GM23248 (cell line): ENCODE measurements at places on chromosomes 3 and 15. TPM values are rescaled to one million over a fixed set of nuclear protein-coding genes. Genes with fewer than 3 reads are reported as not detected.

- DNase-seq, result peak; percentile 46
These were observed 104.5 kb downstream of the TFG start for GRCh38 chr3:100813828-100814227.

Gene PLIN1
- polyA plus RNA-seq, result not detected in 2 replicates

Gene CCDC174
- polyA plus RNA-seq, result 21.9 and 22.1 TPM in 2 replicates

- DNase-seq, result peak; percentile 12
These were observed 307.3 kb downstream of the SV2B start for GRCh38 chr15:91407269-91407889.

Gene OR5K2
- not detected in 2 replicates for polyA plus RNA-seq

DNA sequence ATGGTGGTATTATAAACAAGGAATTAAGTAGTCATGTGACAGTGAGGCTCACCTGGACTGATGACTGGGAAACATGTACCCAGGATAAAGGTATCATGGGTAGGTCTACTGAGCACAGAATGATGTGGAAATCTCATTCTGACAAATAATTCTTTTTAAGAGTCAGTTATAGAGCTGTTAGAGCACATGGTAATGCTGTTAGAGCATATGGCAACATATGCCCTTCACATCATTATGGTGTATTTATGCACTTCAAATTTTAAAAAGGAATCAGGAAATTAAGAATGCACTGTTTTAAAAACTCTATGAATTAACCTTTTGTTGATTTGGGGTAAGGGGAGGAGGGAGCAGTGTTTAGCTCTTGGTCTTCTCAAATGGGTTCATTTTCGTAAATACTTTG, 1.7 kb downstream of the SLC6A20 start:
- DNase-seq, result no peak

Gene RBPMS2
- 0.54 and 0.71 TPM in 2 replicates for polyA plus RNA-seq

DNA sequence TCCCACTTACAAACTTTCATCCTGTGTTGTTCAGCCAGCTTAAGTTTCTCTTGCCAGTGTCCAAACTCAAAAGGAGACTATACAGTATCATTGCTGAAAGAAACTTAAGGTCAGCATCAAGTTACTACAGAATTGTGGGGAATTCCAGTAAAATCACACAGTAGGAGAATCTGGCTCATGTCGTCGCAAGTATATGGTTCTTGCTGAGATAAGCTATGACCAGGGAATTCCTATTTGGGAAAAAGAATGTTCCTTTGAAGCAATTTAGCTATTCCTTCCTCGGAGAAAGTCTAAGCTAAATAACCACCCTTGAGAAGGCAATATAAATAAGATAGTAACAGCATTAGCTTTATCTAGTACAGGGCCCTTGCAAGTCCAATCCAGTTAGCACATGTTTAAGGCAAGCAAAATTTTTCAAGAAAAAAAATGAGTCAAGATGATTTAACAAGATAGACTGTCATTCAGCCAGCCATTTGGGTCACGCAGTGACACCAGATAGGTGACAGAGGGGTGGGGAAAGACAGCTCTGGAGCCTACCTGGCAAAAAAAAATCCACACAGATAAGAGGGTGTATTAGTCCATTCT, 78.2 kb upstream of the THBS1 start:
- DNase-seq, result no peak

Gene MAP3K13
- 45.2 and 52.5 TPM in 2 replicates for polyA plus RNA-seq

Gene ANKUB1
- polyA plus RNA-seq, result not detected in 2 replicates

DNA sequence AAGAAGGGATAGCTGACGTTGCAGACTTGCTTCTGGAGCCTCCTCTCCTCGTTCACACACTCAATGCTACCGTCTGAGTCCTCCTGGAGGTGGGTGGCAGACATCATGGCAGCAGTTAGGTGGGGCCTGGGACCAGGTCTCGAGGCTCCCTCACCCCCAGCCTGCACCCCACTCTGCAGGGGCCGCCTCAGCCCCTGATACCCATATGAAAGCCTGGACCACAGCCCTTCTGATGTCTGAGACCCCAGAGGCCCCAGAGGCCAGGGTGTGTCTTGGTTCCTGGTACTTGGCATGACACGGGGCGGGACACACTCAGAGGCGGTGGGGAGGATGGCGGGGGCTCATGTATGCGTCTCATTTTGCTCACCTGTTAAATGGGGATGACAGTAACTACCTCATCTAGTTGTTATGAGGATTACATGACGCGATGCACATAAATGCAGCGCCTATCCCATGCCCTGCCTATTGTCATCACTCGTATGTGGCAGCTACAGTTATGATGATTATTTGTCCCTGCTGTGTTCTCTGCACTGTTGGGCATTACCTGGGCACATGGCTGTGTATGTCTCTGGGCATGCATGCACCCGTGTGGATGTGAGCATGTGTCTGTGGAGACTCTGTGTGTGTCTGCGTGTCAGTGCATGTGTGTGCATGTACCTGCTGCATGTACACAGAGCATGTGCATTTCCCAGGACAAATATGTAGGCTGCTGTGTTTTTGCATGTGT, 39.9 kb downstream of the FEM1B start:
- no peak for DNase-seq

GRCh38 chr3:11643201-11643603, 513 bp downstream of the VGLL4 start:
- DNase-seq, result peak; percentile 76

- DNase-seq, result no peak
These were observed 72.6 kb downstream of the TRAK1 start for GRCh38 chr3:42163622-42164244.

DNA sequence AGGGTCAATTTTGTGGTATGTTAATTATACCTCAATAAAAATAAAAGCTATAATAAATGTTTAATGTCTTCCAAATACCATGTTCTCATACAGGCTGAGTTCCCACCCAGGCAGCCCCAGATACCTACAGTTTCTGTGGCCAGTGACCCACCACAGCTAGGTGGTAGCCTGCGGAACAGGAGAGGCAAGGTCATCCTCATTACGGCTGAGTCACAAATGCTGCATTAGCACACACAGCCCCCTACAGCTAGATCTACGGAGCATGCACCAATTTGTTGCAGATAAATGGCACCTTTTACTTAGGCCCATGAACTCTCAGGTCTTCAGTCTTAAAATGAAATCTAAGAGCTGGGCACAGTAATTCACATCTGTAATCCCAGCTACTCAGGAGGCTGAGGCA, 5.1 kb downstream of the SPATA12 start:
- DNase-seq, result peak; percentile 28

DNA sequence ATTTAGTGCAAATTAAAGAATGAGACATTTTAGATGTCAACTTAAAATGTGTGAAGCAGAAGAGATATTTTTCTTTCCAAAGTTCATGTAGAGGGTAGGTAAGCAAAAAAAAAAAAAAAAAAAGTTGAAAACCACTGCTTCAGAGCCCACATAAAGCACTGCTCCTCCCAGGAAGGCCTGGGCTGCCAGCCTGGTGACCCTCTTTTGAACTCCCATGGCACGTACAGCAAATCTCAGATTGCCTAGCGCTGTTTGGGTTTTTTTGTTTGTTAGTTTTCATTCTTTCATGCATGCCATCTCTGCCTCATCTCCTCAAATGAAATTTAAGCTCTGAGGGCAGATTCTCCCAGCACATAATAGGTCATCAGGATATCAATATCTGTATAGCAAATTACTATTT, 120.1 kb downstream of the SRGAP3 start:
- no peak for DNase-seq

Gene ACTRT3
- polyA plus RNA-seq, result 3.3 and 3.6 TPM in 2 replicates

Gene XXYLT1
- 22.8 and 24.3 TPM in 2 replicates for polyA plus RNA-seq
